ENCODE measurements at places on chromosomes 5 and 9.
A peak's percentile ranks its signal among the peaks of the same experiment; 100 is the strongest.

- DNase-seq, result no peak
Measured at GRCh38 chr9:129430940-129431643, 189.8 kb downstream of the C9orf50 start.

GRCh38 chr9:87029905-87030304, 82.6 kb upstream of the GAS1 start:
- DNase-seq, result no peak

DNA sequence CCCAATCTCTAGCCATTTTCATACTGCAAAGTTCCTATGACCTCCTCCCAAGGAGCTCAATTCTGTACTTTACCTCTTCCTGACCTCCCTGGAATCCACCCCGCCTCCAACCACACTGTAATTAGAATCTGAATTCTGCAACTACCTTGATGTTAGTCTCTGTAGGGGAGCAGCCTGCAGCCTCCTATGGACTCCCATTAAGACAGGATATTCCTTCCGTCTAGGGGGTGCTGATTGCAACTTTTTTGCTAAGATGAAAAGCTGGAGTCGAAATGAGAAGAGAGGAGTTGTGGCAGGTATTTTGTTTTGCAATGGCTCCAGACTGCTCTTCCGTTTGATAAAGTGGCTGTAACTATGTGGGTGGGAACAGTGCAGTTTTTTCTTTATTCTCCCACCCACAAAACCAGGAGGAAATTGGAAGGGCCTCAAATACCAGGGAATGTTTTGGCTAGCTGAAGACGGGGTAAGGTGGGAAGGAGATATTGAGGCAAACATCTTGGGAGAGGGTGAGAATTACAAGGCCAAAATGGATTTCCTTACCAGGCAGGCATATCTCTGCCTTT, 23.8 kb downstream of the ANXA2R start:
- DNase-seq, result no peak

- DNase-seq, result peak; percentile 88
Measured at GRCh38 chr9:18255158-18255629, 218.8 kb upstream of the ADAMTSL1 start.

DNA sequence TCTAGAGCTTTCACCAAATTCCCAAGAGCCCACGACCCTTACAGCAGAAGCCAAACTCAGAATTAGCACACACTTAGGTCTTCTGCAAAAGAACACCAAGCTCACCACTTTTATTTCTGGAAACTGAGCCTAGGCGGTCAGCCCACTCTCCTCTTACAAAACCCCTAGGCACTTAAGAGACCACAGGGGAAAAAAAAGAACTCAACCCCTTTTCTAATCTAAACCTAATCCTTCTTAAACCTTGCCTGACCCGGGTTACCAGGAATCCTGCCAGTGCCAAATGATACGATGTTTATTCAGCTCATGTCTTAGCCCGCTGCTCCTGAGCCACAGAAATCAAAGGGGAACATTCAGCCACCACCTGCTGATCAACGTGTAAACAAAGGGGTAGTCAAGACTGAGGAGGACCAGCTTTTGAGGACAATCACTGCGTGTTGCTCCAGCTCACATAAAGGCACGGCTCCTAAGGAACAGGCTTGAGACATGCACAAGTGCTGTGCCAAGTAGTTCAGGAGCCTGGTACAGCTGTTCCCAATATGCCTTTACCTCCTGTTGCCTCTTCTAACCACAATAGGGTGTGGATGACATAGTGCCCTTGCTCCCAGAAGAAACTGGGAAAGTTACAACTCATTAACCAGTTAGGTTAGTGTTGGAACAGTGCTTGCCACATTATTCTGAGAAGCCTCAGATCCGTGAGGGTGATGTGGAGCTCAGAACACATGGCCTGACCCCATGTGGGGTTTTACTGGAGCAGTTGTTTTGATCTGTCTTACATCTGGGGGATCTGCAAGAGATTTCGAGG, 49.3 kb downstream of the ZFAND5 start:
- peak; percentile 19 for DNase-seq

Data from fibroblast of skin of right biceps (primary cell).